ENCODE measurements at places on chromosomes 3 and 15. TPM values are rescaled to one million over a fixed set of nuclear protein-coding genes. Genes with fewer than 3 reads are reported as not detected.

The PLCB2 gene
- total RNA-seq = 0.40 TPM

The PPP2R3A gene
- 20.6 TPM for total RNA-seq

The ARGFX gene
- total RNA-seq = not detected

The VIPR1 gene
- 3.2 TPM for total RNA-seq

The CDHR4 gene
- not detected for total RNA-seq

The IL16 gene
- 0.93 TPM for total RNA-seq

The SLITRK3 gene
- not detected for total RNA-seq

The POPDC2 gene
- total RNA-seq = 0.43 TPM

The ITGA11 gene
- total RNA-seq = 0.14 TPM

The STX19 gene
- total RNA-seq = not detected

The PPP1R14D gene
- not detected for total RNA-seq

The CLDN18 gene
- not detected for total RNA-seq

The IGF2BP2 gene
- 150 TPM for total RNA-seq

The MRAS gene
- 17.6 TPM for total RNA-seq

The ERICH6 gene
- total RNA-seq = not detected

The CEP19 gene
- total RNA-seq = 2.1 TPM

The TJP1 gene
- total RNA-seq = 144 TPM

The CMTM8 gene
- 2.3 TPM for total RNA-seq

The SLC22A14 gene
- total RNA-seq = 0.13 TPM

The HEMK1 gene
- 12.0 TPM for total RNA-seq

The SPINK8 gene
- not detected for total RNA-seq

The STAB1 gene
- 215 TPM for total RNA-seq

Data from thoracic aorta endothelial cell (primary cell).